T-helper 2 cell (primary cell): ENCODE measurements at places on chromosomes 7 and 10.

- no peak for DNase-seq
Measured at GRCh38 chr7:105016068-105016708, 2.2 kb downstream of the KMT2E start.

DNA sequence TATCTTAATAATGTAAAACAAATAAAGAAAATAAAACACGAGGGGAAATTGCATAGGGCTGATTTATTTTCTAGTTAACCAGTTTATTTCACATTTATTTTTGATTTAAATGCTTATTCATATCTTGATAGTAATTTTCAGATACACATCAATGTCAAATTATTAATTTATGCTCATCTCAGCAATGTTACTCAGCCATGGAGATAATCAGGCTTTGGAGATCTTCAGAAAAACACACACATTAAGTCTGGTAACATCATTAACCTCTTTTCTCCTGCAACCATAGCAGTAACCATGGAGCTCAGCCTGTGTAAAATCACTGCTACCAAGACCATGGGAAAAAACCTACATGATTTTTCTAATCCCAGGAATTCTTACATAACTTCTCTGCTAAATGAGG, 31.9 kb upstream of the TBX20 start:
- DNase-seq: no peak

DNA sequence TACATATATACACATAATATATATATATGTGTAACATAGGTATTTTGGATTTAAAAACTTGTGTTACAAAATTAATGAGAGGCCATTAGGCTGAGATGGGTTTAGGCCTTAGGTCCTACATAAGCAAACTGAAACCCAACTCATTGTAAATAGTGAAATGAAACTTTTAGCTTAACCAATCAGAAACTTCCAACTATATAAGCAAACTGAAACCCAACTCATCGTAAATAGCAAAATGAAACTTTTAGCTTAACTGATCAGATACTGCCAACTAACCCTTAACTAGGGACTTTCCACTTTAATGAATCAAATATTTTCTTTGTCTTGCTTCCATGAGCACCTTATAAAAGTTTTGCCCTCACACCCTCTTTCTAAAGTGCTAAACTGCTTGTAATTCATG, 17.3 kb upstream of the SAMD9L start:
- no peak for DNase-seq

DNA sequence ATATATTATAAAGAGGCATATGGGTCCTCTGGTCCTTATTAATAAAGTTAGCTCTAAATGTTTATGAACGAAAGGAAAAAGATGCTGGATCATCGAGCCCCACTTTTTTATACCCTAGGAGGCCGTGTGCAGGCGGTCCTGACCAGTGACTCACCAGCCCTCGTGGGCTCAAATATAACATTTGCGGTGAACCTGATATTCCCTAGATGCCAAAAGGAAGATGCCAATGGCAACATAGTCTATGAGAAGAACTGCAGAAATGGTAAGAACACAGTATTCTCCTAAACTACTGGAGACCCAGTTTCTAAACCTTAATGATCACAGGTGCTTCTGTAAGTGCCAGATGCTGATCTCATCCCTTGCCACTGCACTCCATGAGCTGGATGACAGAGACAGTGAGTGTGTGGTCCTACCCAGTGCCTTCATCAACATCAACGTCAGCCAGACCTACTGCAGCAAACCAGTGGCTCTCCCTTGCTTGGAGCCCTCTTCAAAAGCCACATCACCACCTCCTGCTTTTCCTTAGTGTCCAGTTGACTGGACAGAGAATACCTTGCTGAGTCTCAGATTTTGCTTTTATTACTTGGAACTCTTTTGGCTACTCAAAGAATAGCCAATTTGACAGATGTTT, 7.6 kb downstream of the GPNMB start:
- no peak for DNase-seq

DNA sequence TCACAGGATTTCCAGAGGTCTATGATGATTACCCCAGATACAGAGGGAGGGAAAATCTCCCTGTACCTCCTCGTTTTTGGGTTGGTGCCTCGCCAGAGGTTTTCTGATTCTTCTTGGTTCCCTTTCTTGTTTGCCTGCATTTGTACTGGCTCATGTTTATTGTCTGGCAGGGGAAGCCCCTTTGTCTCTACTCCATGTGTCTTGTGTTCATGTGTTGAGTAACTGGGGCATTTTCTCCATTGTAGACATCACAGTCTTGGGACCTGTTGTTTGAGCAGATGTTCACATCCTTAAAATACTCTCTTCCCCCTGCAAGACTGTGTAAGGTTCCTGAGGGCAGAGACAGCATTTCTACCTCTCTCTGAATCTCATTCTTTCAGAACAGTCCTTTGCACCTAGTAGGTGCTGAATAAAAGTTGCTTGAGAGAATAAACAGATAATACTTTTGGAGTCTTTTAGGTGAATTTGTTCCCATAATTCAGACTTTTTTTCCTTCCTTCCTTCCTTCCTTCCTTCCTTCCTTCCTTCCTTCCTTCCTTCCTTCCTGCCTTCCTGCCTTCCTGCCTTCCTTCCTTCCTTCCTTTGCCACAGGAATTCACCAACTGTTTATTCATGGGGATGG, 25.1 kb downstream of the CDK14 start:
- DNase-seq: no peak

DNA sequence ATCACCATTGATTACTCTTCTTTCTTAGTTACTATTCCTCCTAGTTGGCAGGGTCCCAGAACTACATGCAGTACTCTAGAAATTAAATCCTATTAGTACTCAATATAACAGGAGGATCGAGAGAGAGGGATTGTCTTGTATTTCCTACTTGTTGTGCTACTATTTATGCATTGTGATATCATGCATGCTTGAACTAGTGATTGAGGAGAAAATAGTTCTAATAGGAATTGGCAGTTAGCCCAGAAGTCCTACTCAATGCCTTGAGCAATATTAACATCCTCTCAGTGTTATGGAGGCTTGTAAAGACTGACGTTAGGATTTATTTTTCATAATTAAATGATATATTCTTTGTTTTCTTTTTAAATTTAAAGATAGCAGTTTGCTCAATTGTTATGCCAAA, 67.4 kb downstream of the FOXP2 start:
- no peak for DNase-seq

GRCh38 chr10:92082583-92083280, 159.2 kb downstream of the BTAF1 start:
- no peak for DNase-seq

DNA sequence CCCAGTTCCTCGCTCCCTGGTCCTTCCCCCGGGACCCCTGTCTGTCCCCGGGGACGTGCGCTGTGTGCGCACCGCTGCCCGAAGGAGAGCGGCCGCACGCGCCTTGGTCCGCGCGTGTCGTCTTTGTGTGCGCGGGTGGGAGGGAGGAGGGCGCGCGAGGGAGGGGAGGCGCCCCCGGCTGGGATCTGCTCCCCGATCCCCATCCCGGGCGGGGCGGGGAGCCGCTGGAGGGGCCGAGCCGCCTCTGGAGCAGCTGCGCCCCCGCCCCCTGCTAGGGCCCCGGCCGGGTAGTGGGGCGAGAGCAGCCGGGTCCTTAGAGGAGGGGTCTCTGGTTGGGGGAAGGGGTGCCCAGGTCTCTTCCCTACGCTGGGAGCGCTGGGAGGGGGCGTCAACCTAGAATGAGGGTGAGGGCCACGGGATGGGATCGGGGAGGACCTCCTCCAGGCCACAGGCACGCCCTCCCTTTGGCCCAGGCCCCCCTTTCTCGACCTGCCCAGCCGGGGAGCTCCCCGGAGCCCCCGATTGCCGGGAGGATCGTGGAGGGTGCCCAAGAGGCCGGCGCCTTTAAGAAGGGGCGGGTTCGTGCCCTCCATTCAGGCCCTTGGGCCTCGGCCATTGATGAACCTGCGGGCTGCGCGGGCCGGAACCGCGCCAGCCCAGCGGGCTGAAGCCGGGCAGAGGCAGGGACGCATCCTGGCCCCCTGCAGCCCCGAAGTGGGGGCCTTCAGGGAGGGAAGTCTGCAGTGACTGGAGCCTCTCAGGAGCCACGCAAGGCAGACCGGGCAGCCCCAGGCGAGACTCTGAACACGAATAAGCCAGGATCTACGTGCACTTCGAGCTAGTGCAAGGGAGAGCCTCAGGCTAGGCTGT, 678 bp downstream of the SH2B2 start:
- DNase-seq: peak; percentile 29

DNA sequence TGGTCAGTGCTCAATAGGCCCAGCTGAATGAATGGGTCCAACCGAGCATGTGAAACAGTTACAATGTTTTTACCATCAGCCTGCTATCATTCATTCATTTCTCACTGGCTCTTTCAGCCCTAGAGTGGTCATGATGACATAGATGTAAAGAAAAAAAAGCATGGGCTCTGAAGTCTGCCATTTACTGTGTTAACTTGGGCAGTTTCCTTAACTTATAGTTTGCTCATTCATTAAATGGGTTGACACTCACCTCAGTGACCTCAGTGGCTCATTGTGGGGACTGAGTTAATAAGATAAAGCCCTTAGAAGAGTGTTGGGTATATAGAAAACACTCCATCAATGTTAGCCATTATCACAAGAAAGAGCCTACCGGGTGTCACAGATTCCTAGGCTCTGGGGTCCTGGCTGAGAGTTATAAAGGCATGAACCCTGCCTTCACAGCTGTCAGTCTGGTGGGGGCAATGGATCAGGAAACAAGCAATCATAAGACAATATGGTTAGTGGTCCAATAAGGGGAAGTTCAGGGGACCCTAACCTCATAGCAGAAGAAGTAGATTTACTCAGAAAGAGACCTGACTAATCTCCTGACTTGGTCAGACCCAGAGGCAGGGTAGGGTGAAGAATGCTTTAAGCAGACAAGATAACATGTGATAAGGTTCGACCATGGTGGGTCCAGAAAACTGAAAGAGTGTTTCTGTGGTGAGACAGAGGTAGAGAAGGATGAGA, 29.7 kb upstream of the GPAM start:
- no peak for DNase-seq

DNA sequence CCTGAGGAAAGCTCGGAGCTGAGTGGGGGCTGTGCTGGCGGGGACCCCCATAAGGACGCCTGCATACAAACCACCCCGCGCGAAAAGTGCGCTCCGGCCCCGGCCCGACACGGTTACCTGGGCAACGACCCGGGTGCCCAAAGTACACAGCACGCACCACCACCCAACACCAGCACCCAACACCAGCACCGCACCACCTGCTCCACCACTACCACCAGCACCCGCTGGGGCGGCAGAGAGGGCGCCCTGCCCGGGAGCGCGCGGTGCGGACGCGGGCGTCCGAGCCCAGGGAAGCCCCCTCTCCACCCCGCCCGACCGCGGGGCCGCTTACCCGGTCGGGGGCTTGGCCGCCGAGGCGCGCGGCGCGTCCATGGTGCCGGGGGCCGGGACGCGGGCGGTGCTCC, 345 bp downstream of the COBL start:
- no peak for DNase-seq

DNA sequence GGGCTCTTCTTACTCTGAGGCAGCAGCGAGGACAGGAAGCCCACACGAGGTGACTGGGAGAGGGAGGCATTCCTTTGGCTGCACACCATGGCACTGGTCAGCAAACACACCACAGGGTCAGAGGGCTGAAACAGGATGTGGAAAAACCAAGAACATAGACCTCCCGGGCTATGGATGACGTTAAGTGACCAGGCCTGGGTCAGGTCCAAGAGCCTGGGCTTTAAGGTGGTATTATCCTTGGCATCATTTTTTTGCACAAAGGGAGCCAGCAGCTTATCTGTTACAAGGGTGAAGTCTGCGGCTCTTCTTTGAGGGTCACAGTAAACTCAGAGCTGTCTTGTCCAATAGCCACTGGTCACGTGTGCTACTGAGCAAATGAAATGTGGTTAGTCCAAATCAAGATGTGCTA, 7.0 kb downstream of the WDR91 start:
- DNase-seq: no peak

- no peak for DNase-seq
Measured at GRCh38 chr7:159027789-159028507, 116.7 kb downstream of the VIPR2 start.

DNA sequence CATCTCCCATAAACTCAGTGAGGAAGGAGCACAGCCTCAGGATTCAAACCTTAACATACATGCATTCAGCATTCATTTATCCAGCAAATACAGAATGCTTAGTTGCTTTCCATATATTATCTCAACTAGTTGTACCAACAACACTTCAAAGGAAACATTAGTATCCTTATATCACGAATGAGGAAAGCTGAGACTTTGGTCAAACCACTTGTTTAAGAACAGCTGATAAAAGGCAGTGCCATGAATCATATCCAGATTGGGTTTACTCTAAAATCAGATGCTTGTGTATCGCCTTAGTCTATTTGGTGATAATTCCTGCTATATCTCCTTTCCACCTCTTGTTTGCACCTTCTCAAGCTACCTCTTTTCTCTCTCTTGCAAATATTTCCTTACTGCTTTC, 1.9 kb upstream of the CPED1 start:
- no peak for DNase-seq

DNA sequence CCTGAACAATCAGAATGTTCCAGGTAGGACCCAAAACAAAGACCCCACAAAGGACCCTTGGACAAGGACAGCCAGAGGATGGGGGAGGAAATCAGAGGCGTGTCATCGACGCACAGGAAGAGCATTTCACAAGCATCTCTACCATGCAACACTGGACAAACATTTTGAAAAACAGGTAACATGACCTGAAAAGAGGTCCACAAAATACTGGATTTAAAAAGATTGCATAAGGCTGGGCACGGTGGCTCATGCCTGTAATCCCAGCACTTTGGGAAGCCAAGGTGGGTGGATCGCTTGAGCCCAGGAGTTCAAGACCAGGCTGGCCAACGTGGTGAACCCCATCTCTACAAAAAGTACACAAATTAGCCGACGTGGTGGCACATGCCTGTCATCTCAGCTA, 60.5 kb upstream of the RNF32 start:
- no peak for DNase-seq

- no peak for DNase-seq
Measured at GRCh38 chr10:118595598-118596425, at the start of gene PRLHR. Gene PRLHR (minus strand): TSS chr10:118595648. CDS start chr10:118595244, 404 bp downstream.

DNA sequence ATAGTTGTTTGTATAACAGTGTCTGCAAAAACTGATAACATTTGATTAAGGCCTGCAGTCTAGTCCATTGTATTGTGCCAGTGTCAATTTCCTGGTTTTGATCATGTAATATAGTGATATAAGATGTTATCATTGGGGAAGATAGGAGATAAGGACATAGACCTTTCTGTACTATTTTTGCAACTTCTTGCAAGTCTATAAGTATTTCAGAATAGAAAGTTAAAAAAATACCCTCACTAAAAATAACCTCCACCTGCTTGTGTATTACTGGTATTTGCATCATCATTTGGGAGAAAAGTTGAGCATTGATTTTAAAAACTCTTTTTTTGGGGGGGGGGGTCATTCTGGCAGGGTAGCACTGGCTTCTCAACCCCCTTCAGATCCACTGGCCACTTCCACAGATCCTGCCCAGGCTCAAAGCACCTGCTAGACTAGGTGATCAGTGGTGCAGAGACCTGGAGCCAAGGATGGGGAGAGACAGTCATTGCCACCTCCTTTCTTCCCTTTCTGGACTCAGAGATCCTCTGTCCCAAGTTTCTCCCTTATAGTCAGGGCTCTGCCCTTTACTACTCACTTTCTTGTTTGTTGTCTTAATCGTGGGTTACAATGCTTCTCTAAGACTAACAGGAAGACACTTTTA, 103.0 kb downstream of the RBM20 start:
- DNase-seq: no peak

- DNase-seq: no peak
Measured at GRCh38 chr10:125084614-125085257, 75.6 kb downstream of the CTBP2 start.
